ENCODE measurements at places on chromosomes 5 and 9. TPM values are rescaled to one million over a fixed set of nuclear protein-coding genes. Genes with fewer than 3 reads are reported as not detected.

Gene CCDC183
- 43.1 TPM for polyA plus RNA-seq

Gene CATSPER3
- polyA plus RNA-seq: 1.6 TPM

Gene NOXA1
- 14.9 TPM for polyA plus RNA-seq

Gene PDE8B
- 1.4 TPM for polyA plus RNA-seq

Gene KLHL9
- polyA plus RNA-seq: 15.8 TPM

Gene ENTREP1
- 189 TPM for polyA plus RNA-seq

Gene SCGB3A2
- polyA plus RNA-seq: 0.37 TPM

Gene WNT8A
- polyA plus RNA-seq: not detected

Gene PCDHB15
- polyA plus RNA-seq: 19.3 TPM

All from cardiac muscle cell (in vitro differentiated cells and primary cell).